Spleen (tissue), 13 donors: ENCODE measurements at places on chromosomes 11 and 22. TPM values are rescaled to one million over a fixed set of nuclear protein-coding genes. Genes with fewer than 3 reads are reported as not detected.
A peak's percentile ranks its signal among the peaks of the same experiment; 100 is the strongest.

Gene PIK3IP1
- polyA plus RNA-seq: 36.1 TPM

Gene OR10W1
- not detected for polyA plus RNA-seq

Gene EXPH5
- polyA plus RNA-seq: 0.06 TPM

Gene CCDC188
- polyA plus RNA-seq: 1.7 TPM

Gene ART5
- not detected for polyA plus RNA-seq

Gene CRYBB2
- polyA plus RNA-seq: not detected

GRCh38 chr11:101576456-101576855 is 7.4 kb downstream of the TRPC6 start:
- H3K36me3 ChIP-seq: no peaks in the 10 kb centered on the region
- no peaks in the 10 kb centered on the region for H3K4me1 ChIP-seq
- H3K27ac ChIP-seq: no peak overlapping the region
- peaks cover 2% of the 10 kb centered on the region for H3K27me3 ChIP-seq
- no peak for DNase-seq

DNA sequence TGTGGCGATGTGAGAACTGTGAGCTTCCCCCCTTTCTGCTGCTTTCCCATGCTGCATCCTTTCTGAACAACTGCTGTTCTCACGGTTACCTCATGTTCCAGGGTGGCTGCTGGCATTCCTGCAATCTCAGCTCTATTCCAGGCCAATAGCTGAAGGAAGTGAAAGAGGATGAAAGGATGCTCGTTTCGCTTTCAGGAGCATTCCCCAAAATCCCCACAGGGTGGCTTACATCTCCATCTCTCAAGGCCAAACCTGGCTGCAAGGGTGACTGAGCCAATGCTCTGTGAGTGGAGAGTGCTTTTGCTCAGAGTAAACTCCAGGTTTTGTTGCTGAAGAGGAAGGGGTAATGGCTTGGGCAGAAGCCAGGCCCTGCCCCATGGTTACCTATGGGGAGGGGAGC is 848.2 kb downstream of the BRD1 start:
- no peaks in the 10 kb centered on the region for H3K27me3 ChIP-seq
- H3K27ac ChIP-seq: no peak overlapping the region
- no peak overlapping the region for H3K4me3 ChIP-seq
- DNase-seq: no peak
- no peaks in the 10 kb centered on the region for H3K4me1 ChIP-seq

DNA sequence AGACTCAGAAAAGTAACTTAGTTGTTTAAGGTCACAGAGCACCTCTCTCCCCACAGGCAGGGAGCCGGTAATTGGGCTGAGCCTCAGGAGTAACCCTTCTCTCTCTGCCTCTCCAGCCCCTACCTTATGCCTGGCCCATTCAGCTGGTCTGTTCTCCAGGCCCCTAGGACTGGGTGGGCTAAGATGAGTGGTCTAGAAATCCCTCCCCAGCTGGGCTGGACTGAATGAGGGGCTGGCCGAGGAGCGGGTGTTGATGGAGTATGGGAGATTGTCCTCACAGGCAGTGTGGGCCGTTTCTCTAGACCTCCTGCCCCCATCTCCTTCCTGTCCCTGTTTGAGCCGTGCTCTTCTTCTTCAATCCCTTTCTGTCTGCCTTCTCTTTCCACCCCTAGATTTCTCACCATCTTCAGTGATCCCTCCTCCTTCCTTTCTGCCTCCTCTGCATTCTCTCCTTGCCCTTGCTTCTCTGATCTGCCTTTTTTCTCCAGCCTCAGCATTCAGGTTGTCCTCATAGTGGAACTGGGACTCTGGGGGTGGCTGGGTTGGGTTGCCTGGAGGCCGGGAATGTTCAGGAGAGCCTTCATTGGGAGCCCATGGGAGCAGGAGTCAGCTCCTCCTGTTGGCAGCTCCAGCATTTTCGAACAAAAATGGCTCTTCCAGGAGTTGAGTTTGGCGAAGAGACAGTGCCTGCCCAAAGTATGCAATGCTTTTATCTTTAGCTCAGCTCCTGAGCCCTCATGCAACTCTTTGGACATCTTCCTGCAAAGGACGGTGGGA is 7.6 kb downstream of the ST3GAL4 start:
- no peak overlapping the region for H3K27ac ChIP-seq
- no peaks in the 10 kb centered on the region for H3K27me3 ChIP-seq
- H3K4me1 ChIP-seq: peaks cover 17% of the 10 kb centered on the region
- DNase-seq: peak; percentile 58
- no peaks in the 10 kb centered on the region for H3K36me3 ChIP-seq

DNA sequence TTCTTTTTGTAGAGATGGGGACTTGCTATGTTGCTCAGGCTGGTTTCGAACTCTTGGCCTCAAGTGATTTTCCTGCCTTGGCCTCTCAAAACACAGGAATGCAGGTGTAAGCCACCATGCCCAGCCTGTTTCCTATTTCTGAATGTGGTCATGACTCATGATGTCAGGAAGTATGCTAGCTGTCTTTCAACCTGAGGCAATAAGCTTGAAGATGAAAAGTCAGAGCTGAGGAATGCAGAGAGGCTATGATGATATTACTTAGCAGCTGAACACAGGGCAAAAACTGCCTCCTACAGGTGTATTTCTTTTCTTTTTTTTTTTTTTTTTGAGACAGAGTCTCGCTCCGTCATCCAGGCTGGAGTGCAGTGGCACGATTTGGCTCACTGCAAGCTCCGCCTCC is 9.0 kb upstream of the NUCB2 start:
- no peak overlapping the region for H3K4me3 ChIP-seq
- H3K4me1 ChIP-seq: peaks cover 9% of the 10 kb centered on the region
- no peaks in the 10 kb centered on the region for H3K27me3 ChIP-seq
- no peaks in the 10 kb centered on the region for H3K36me3 ChIP-seq
- no peak overlapping the region for H3K27ac ChIP-seq

- no peaks in the 10 kb centered on the region for H3K36me3 ChIP-seq
- H3K27ac ChIP-seq: no peak overlapping the region
- DNase-seq: no peak
Observed at GRCh38 chr11:13210424-13210823, 67.2 kb upstream of the BMAL1 start.

GRCh38 chr22:49975543-49976389 is 15.2 kb downstream of the PIM3 start:
- no peak overlapping the region for H3K4me3 ChIP-seq
- H3K27ac ChIP-seq: peak overlapping the region; percentile 82
- peaks cover 2% of the 10 kb centered on the region for H3K4me1 ChIP-seq
- peak; percentile 82 for DNase-seq

DNA sequence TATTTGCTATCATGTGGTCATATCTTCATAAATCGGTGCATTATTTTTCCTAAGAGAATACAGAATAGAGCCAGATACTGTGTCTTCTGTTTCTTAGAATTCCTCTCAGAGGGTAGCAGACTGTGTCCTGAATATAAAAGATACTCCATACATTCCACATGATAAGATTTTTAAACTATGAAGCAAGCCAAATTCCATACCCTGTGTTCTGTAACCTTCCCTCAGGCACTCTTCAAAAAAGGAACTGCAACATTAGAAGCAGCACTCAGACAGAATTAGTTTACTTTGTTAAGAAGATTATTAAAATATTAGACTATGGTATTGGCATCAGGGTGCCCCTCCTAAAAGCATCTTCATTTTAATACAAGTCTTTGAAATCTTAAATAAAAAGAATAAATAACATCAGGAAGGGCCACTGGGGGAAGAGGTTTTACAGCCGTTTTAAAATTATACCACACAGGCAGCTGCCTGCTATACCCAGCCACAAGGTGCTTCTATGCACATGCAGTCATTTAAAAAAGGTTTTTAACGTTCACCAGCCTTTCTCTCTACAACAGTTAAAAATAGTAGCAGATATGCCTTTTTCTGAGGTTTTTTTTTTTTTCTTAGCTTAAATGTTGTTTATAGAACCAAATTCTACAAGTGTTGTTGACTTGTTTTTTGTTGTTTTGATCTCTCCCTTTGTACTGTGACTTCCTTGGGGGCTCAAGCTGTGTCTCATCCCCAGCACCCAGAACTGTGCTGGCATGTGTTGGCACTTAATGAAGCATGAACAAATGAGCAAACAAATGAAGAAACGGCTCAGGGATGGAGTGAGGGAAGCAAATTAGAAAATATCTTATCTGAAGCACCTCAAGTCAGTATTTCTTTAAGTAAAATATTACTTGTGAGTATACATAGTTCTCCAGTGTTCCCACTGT is 54.7 kb upstream of the CCDC89 start:
- no peak for DNase-seq
- no peaks in the 10 kb centered on the region for H3K27me3 ChIP-seq
- H3K36me3 ChIP-seq: no peaks in the 10 kb centered on the region
- no peak overlapping the region for H3K4me3 ChIP-seq
- peaks cover 4% of the 10 kb centered on the region for H3K4me1 ChIP-seq

DNA sequence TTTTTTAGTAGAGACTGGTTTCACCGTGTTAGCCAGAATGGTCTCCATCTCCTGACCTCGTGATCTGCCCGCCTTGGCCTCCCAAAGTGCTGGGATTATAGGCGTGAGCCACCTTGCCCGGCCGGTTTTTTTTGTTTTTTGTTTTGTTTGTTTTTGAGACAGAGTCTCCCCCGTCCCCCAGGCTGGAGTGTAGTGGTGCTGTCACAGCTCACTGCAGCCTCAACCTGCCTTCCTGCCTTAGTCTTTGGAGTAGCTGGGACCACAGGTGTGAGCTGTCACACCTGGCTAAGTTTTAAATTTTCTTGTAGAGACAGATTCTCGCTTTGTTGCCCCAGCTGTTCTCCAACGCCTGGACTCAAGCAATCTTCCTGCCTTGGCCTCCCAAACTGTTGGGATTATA is 3.2 kb downstream of the PPIL2 start:
- no peak overlapping the region for H3K4me3 ChIP-seq
- peaks cover 51% of the 10 kb centered on the region for H3K36me3 ChIP-seq
- no peak for DNase-seq
- peaks cover 43% of the 10 kb centered on the region for H3K4me1 ChIP-seq

- no peak overlapping the region for H3K27ac ChIP-seq
- H3K4me1 ChIP-seq: no peaks in the 10 kb centered on the region
- DNase-seq: no peak
- no peak overlapping the region for H3K4me3 ChIP-seq
- H3K27me3 ChIP-seq: peaks cover 20% of the 10 kb centered on the region
- no peaks in the 10 kb centered on the region for H3K36me3 ChIP-seq
Observed at GRCh38 chr11:11663907-11664306, 42.1 kb upstream of the GALNT18 start.

DNA sequence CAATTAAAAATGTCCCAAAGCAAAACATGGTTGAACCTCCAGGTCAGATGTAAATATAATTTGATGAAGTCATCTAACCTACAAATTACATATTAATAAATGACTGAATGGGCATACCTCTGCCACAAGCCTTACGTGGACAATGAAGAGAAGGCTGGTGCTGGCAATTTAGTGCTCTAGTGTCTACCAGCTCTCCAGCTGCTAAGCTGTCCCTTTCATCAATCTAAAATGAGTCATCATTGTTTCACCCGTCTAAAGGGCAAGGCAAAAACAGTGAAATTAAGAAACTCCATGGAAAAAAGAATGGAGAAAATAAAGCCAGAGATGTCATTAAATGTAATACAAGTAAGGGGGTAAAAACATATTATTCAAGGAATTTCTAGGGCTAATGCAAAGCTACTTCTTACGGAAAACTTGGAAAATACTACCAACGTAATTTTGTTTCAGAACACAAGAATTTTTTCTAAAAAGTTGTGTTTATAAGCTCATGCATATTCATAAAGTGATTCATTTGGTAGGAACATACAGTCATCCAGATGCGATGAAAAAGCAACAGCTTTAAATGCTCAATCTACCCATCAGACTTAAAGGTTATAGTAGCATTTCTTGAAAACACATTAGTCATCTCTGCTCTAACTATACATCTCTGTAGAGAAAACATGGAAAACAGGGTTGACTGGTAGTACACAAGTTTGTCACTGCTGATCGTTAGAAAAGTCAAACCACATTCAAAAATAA is 71.5 kb downstream of the SIK3 start:
- H3K4me1 ChIP-seq: peaks cover 47% of the 10 kb centered on the region
- no peak overlapping the region for H3K27ac ChIP-seq
- H3K4me3 ChIP-seq: no peak overlapping the region
- DNase-seq: no peak
- H3K36me3 ChIP-seq: no peaks in the 10 kb centered on the region

DNA sequence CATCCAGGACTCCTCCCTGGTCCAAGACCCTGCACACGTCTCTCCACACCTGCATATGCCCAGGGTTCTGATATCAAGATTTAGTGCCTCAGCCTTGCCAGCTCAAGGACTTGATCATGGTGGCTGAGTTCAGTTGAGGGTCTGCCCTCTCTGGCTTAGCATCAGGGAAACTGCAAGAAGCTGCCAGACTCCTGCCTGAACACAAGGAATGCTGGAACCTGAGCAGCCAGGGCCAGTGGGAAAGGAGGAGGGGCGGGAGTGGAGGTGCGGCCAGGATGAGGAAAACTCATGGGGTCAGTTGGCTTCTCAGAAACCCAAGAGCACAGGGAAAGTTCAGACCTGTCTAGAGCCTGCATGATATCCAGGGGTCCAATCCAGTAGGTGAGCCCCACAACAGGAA is 546.1 kb downstream of the BUD13 start:
- DNase-seq: peak; percentile 45
- no peak overlapping the region for H3K27ac ChIP-seq
- no peak overlapping the region for H3K4me3 ChIP-seq
- no peaks in the 10 kb centered on the region for H3K36me3 ChIP-seq
- H3K27me3 ChIP-seq: no peaks in the 10 kb centered on the region

DNA sequence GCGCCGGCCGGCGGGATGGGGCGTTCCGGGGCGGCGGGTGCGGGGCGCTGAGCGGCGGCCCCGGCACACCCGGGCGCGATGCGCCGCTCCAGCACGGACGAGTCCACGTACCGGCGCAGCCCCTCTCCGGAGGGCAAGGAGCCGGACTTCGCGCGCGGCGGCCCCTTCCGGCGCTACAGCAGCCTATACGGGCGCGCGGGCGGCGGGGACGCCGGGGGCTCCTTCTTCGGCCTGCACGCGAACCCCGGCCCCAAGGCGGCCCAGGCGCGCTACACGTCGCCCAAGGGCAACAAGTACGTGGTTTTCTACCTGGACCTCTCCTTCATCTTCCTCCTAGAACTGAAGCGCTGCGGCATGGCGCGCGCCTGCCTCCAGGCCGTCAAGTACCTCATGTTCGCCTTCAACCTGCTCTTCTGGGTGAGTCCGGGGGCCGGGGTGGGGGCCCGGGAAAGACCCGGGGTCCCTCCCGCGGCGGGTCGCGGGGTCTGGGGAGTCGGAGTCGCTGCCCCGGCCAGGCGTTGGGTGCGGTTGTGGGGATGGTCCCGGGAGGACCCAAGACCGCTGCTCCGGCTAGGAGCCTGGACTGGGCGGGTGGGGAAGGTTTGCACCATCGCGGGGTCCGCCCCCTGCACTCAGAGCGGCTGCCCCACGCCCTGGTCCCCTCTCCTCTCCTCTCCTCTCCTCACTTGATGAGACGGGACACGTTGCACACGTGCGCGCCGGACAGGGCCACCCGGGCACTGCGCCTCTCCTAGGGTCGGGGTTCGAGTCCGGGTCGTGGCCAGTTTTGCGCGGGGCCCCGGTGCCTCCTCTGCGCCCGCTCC is 7.5 kb downstream of the TSPAN4 start:
- peaks cover 25% of the 10 kb centered on the region for H3K36me3 ChIP-seq
- H3K4me3 ChIP-seq: peak overlapping the region; percentile 52
- peaks cover 66% of the 10 kb centered on the region for H3K4me1 ChIP-seq
- DNase-seq: no peak
- peaks cover 32% of the 10 kb centered on the region for H3K27me3 ChIP-seq
